Activated naive CD4-positive, alpha-beta T cell treated with anti-CD3 and anti-CD28 coated beads, Interleukin-2, amount 50 U/mL, for 72 hours (primary cell): ENCODE measurements at places on chromosomes 7 and 10. TPM values are rescaled to one million over a fixed set of nuclear protein-coding genes. Genes with fewer than 3 reads are reported as not detected.

Gene SPDYE1
- total RNA-seq = not detected

DNA sequence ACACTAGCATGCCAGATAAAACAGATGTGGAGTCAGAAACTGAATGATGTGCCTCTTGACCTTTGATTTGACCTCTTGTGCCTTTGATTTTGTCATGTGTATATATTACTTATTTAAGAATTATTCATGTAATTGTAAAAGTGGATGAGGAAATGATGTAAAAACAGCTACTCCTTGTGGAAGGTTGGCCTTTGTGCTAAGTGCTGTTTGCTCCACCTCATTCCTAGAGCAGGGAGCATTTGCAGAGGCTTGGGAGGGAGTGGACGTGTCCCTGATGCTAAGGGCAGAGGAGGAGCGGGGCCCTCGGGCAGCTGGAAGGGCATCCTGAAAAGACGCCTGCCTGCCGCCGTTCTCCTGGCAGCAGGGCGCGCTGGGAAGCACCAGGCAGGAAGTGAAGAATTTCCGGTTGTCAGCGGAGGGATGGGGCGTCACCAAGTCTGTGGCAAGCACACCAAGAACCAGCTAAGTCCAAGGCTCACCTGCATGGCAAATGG is 197.6 kb upstream of the ZNF32 start:
- DNase-seq = peak; percentile 27

- no peak for DNase-seq
Observed at GRCh38 chr7:82294382-82294784, 149.2 kb downstream of the CACNA2D1 start.

DNA sequence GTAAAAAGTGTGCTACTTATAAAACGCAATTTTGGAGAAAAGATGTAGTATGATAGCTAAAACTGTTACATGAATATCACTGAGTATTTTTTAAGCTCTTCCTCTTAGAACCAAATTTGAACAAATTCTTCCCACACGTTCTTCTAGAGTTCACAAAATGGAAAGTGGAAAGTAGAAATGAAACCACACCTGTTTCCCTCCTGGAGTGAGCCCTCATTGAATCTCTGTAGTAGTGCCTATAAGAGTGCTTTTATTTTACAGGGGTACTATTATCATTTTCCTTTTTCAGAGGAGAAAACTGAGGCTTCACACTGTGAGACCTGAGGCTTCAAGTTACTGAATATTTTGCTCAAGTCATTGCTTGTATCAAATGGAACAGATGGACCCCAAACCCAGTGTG is 393.0 kb downstream of the NRG3 start:
- no peak for DNase-seq

Gene UBTD1
- total RNA-seq = 1.9 TPM

Gene TSPAN33
- 8.1 TPM for total RNA-seq

- DNase-seq = no peak
Observed at GRCh38 chr7:92116949-92117348, 17.3 kb downstream of the CYP51A1 start.

DNA sequence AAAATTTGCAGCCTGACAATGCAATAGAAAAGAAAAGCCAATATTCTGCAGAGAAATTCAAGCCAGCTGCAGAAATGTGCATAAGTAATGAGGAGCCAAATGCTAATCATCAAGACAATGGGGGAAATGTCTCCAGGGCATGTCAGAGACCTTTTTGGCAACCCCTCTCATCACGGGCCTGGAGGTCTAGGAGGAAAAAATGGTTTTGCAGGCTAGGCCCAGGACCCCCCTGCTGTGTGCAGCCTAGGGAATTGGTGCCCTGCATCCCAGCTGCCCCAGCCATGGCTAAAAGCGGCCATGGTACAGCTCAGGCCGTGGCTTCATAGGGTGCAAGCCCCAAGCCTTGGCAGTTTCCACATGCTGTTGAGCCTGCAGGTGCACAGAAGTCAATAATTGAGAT is 72.5 kb upstream of the NME8 start:
- no peak for DNase-seq

DNA sequence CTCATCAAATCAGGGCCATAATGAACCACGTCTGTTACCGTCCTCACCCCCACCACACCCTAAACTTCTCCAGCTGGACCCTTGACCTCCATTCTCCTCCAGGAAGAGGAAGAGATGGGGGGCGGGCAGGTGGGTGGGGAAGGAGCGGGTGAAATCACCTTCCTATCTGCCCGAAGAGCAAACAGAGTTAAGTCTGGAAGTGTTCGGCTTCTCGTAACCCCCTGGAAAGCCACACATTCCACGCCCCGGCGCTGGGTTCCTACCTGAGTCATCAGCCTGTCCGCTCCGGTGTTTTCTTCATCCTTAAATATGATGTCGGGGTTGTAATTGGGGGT is 736 bp downstream of the SHH start:
- DNase-seq = no peak

DNA sequence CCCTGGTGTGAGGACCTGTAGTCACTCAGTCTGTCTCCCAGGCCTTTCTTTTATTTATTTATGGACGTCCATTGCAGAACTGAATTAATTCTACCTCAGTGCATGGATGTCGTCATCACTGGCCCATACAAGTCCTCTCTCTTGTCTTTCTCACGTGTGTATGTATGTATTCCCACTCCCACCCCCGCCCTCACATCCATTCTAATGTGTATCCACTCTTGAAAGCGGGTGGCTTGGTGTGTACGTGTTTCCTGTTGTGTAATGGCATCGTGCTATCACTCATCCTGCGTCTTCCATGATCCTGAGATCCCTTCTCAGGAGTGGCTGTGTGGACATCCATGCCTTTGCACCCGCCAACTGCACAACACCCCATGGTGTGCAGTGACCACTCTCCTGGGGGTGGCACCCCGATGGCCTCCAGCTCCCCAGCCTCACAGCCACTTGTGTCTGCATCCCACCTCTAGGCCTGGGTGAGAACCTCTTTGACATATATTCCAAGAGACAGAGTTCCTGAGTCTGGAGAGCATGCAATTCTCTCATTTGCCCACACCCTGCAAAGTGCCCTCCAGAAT is 3.0 kb upstream of the AOC1 start:
- DNase-seq = no peak

Gene CDH23
- 1.7 TPM for total RNA-seq
